GM19239 (cell line): ENCODE measurements at places on chromosomes 3 and 15.

- no peak for DNase-seq
Measured at GRCh38 chr3:188339410-188340295, 185.7 kb downstream of the LPP start.

DNA sequence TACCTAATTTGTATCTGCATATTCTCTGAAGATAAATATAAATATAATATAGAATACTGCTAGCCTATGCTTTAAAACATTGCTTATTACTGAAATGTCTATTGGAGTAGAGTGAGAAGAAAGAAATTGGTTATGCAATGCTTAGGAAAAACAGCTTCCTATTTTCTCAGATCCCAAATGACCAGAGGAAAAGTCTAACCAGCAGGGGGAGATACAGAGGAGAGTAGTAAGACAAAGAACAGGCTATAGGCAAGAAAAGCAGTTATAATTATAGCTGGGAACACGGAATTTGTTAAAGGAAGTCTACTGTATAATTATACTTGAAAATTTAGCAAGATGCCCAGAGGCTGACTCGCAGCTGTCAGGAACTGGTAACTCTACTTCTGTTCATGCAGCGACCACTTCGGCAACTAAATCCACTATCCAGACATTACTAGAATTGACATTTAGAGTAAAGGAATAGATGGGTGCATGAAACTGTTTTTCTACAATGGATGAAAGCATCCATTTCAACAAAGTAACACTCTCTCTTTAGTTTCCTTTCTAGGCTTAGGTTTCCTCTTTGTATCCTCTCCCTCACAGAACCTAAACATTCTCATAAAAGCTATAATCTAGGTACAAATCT is 97.2 kb downstream of the TBC1D5 start:
- peak; percentile 3 for DNase-seq

- DNase-seq: no peak
Measured at GRCh38 chr3:111971533-111972130, 7.2 kb upstream of the ABHD10 start.

- DNase-seq: no peak
Measured at GRCh38 chr3:173690542-173691180, 293.1 kb downstream of the NLGN1 start.
